ENCODE measurements at places on chromosomes 3 and 15. TPM values are rescaled to one million over a fixed set of nuclear protein-coding genes. Genes with fewer than 3 reads are reported as not detected.

Gene CP
- total RNA-seq = not detected

Gene ADAMTS17
- 5.1 TPM for total RNA-seq

Gene CPNE9
- total RNA-seq = not detected

Gene SEC22C
- total RNA-seq = 60.1 TPM

Gene HIGD1A
- 256 TPM for total RNA-seq

Gene ABCF3
- 28.1 TPM for total RNA-seq

Gene NUP210
- 8.9 TPM for total RNA-seq

Gene HDDC3
- total RNA-seq = 17.6 TPM

Gene SKOR1
- not detected for total RNA-seq

Gene NEK11
- 8.6 TPM for total RNA-seq

Gene OR5K2
- not detected for total RNA-seq

Gene RPN1
- total RNA-seq = 442 TPM

Gene CRABP1
- 2.2 TPM for total RNA-seq

Gene CFAP100
- not detected for total RNA-seq

Gene TRMT10C
- total RNA-seq = 64.7 TPM
